ENCODE measurements at places on chromosomes 16 and 17.
A peak's percentile ranks its signal among the peaks of the same experiment; 100 is the strongest.

GRCh38 chr17:27974045-27974436, 68.4 kb upstream of the NLK start:
- no peak for DNase-seq

DNA sequence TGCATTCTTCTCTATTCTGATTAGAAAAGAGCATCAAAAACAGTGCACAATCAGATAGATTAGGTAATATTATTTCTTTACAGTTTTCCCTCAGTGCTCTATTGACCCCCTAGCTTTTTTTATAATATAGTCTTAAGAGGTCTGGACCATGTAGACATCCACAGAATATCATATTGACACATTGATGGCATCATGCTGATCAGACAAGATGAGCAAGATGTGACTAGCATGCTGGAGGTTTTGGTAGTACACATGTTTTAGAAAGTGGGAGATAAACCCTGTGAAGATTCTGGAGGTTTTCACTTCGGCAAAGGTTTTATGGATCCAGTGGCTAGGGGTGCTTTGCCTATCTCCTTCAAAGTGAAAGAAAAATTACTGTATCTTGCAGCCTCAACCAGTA, 2.8 kb upstream of the ABCA8 start:
- no peak for DNase-seq

DNA sequence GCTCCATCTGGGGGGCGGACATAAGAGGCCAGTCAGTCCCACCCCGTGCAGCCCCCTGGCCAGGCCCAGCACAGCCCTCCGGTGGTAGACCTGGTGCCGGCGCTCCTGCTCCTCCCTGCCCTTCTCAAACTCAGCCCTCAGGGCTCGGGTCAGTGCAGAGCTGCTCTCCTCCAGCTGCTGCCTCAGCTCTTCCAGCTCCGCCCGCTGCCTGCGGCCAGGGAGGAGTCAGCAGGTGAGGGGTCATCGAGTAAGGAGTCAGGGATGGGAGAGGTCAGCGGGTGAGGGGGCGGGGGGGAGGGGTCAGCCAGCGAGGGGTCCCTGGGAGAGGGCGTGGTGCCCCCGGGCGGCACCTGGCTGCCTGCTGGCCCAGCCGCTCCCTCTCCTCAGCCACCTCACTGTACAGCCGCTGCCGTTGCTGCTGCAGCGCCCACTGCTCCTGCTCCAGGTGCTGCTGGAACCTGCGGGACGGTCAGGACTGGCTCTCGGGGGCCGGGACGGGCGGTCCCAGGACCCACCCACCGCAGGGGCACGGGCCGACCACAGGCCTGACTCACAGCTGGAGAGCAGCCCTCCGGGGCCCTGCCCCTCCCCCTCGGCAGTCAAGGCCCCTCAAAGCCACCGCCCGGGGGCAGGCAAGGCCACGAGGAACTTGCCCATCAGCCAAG, 26.5 kb upstream of the AATK start:
- no peak for DNase-seq

- no peak for DNase-seq
These were observed 24.3 kb downstream of the METTL22 start for GRCh38 chr16:8645831-8646230.

- no peak for DNase-seq
These were observed 97.6 kb upstream of the CBX4 start for GRCh38 chr17:79936641-79937381.

GRCh38 chr17:29617481-29618271, 5.0 kb downstream of the CORO6 start:
- DNase-seq: peak; percentile 79

GRCh38 chr17:63740464-63741142, 996 bp downstream of the STRADA start:
- DNase-seq: no peak

GRCh38 chr17:59643159-59644140, 23.8 kb downstream of the CLTC start:
- no peak for DNase-seq

DNA sequence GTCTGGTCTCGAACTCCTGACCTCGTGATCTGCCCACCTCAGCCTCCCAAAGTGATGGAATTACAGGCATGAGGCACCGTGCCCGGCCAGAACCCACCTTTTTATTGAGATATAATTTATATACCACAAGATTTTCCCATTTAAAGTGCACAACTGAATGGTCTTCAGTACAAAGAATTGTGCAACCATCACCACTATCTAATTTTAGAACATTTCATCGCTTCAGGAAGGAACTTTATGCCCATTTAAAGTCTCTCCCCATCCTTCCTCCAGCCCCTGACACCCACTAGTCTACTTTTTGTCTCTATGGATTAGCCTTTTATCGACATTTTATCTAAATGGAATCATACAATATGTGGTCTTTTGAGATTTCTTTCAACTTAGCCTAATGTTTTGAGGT, 25.4 kb upstream of the HELZ start:
- DNase-seq: no peak

DNA sequence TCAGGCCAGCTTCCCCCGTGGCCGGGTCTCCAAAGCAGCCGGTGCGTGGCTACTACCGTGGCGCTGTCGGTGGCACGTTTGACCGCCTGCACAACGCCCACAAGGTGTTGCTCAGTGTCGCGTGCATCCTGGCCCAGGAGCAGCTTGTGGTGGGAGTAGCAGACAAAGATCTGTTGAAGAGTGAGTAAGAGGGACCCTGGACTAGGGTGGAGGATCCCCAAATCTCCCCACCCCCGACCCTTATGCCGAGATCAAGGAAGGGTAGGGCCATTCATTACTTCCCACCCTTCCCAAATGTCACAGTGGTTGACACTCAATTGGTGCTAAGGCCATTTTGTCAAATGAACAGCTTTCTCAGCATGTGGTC, 1.2 kb downstream of the COASY start:
- no peak for DNase-seq
